Fibroblast of skin of right biceps (primary cell): ENCODE measurements at places on chromosomes 16 and 17.

GRCh38 chr16:85698935-85699558 is 10.3 kb upstream of the GINS2 start:
- DNase-seq = no peak

GRCh38 chr17:59221159-59221847 is 992 bp downstream of the GDPD1 start:
- DNase-seq = no peak

DNA sequence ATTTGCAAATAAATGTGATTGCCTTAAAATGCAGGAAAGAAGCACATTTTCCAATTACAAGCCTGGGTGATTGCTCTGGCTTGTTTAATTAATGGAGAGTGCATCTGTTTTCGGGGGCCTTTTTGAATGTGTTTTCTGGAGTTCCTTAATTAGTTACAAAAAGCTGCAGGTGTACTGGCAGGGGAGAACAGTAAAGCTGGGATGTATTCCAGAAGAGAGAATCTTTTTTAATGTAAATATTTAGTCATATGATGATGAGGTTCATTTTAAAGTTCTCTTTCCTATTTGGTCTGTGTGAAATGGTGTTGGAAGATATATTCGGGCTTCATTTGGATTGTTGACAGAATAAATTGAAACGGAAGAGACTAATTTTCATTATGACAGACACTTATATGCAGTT is 70.9 kb upstream of the N4BP1 start:
- DNase-seq = no peak

- peak; percentile 64 for DNase-seq
Measured at GRCh38 chr17:36533935-36534839, 481 bp downstream of the MYO19 start.

- DNase-seq = no peak
Measured at GRCh38 chr17:80277751-80278671, 17.4 kb downstream of the RNF213 start.

DNA sequence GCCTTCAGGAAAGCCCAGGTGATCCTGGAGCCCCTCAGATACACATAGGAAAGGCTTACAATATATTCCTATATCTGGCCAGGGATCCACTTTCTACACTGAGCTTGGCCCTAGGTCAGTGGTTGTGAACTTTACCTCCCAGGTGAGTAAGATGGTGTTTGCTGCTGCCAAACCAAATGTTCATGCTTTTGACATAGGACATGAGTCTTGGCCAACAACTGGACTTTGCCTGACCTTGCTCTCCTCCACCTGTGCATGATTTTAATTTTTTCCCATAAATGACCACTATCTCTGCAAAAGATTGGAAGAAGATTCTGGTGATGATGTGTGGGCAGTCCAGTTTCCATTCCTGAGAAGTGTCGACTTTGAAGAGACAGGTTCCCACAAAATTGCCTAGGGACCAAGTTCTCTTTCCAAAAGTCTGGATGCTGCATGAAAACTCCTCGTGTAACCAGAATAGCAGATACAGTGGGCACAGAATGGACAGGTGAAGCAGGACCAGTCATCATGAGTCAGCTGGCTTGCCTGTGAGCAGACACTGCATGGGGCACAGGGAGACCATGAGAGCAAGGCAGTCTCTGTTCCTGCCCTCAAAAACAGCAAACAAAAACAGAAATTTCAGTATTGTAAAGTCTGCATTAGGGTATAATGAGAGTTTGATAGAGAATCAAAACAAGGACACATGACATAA is 226.4 kb upstream of the MON1B start:
- DNase-seq = no peak

DNA sequence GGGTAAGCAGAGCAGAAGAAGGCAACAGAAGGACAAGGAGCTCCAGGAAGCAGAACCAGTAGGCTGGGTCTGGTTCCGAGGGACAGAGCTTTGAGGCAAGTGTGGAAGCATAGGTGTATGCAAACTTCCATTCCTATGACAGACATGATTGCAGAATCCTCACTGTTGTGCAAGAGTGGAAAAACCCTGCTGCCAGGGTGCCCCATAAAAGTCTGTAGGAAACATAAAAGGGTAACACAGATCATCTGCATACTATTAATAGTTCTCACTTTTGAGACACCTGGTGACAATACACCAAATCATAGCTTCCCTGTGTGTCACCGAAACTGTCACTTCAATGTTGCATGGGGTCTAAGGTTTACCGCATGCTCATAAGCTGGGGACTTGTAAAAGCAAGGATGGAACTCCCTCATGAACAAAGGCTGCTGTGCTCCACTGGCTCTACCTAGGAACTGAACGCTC is 39.7 kb downstream of the ARHGAP17 start:
- no peak for DNase-seq
